Left renal pelvis (tissue), 4 donors: ENCODE measurements at places on chromosomes 11 and 22. TPM values are rescaled to one million over a fixed set of nuclear protein-coding genes. Genes with fewer than 3 reads are reported as not detected.

DNA sequence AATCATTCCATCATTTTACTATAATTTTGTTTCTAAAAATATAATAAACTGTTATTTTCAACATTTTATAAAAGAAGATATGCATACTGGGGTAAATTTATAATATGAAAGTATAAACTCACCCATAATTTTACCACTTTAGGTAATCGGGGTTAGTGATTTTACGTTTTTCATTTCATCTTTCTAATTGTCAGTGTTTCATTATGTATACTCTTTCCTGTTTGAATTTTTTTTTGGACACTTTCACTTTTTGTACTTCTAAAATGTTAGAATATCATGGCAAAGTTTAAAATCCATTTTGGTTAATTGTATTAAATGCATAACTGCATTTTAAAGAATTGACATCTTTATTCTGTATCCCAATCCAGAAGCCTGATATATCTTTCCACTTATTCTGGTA lies 115.8 kb downstream of the METTL15 start:
- DNase-seq, result no peak

DNA sequence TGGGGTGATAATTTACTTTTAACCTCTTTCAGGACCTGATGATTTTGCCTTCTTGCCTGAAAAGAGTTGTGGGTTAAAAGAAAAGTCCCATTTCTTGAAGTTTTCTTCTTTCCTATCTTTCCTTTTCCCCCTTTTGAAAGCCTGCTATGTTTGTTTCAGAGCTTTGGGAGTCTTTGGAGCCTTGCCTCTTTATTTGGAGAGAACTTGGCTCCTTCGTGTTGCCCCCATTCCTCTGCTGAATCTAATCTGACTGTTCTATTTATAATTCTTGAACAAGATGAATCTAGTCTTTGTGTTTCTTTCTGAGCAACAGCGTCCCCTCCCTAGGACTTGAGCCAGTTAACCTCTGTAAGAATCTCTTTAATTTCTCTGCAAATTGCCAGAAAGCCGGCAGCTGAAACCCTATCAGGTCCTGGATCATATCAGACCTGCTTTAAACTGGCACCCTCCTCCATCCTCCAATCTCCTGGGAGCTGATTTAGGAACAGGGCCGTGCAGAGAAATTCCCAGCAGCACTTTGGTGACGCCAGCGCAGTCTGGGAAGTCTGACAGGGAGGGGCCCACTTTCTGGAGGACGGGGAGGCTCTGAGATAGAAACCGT lies 289.1 kb upstream of the SORL1-AS1 start:
- DNase-seq, result no peak

GRCh38 chr11:64360448-64360921 lies 1.5 kb downstream of the RPS6KA4 start:
- DNase-seq, result no peak

DNA sequence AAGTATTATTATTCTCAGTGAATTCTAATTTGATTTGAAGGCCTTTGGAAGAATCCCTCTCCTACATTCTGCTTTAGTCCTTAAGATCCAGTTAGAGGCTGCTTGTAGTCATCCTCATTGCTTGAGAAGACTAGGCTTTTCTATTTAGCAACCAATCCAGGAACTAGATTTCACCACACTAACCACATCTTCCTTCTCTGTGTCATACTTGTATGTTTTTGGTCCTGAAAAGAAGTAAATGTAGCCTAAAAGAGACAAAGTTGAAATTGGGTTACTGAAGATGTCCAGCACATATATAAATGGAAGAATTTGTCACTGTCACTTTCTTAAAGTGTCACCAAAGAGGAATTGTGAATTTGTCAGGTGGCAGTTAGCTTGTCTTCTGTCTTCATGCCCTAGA lies 46.6 kb upstream of the MMP7 start:
- no peak for DNase-seq

DNA sequence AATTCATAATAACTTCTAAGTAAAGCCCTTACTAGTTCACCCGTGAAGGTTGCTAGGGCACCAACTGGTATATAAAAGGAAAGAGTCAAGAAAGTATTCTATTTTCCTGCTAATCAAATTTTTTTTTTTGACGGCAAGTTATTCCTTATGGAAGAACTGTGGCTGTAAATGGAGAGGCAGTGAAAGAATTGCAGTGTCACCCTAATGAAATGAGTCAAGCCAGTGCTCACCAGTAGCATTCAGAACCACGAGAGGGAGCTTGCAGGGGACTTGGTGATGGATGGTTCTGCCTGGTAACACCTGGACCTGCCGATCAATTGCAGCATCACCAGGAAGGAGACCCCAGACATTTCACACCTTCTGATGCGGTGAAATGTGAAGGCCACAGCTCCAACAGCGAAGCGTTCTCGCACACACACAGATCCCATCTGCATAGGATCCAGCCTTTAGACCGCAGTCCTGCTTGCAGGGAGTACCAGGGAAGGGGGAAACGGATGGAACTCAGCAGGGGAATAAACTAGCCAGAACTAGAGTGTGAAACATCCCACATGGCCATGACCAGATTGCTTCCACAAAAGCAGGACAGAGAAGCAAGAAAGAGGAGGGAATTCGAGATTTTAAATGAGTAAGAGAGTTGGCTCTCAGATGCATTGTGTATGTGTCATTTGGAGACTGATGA lies 326.2 kb downstream of the TBC1D22A start:
- no peak for DNase-seq

GRCh38 chr11:61961570-61962212 lies 5.7 kb downstream of the FTH1 start:
- no peak for DNase-seq

DNA sequence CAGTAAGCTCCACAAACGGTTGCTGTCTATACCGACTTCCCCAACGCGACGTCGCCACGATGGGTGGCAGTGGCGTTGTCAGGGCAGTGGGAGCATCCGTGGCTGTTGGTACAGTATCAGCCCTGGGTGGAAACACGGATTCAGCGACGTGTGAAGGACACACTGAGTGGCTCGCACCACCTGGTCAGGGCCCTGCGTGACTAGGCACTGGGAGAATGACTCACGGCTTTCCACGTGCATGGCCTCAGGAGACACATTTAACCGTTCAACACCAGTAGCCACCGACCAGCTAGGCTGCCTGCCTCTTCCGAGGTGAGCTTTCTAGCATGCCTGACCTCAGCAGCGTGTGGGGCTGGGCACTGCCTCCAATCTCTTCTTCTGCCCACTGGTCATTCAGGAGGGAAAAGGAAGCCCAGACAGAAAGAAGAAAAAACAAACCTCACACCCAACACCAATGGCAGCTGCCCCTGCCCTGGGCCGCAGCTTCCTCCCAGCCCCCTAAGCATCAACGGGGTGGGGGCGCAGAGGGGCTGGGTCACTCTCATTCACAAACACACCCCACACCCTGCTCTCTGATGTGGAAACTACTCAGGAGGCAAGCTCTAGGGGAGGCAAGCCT lies 59.0 kb downstream of the MYH9 start:
- DNase-seq, result no peak

DNA sequence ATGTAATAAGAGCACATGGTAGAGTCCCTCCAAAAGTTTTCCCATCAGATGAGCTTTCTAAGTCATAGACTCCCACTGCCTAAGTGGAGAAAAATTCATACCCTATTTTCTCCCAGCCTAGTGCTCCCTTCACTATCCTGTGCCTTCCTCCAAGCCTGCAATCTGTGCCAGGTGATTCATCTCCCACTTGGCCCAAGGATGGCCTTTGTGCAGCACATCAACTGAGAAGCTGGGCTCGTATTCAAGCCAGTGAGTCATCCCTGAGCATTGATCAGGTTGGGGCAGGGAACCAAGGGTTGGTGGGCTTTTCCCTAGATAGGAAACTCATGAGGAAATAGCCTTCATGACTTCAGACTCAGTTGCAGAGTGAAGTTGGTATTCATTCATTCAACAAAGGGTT lies 64.6 kb downstream of the PANX1 start:
- no peak for DNase-seq

DNA sequence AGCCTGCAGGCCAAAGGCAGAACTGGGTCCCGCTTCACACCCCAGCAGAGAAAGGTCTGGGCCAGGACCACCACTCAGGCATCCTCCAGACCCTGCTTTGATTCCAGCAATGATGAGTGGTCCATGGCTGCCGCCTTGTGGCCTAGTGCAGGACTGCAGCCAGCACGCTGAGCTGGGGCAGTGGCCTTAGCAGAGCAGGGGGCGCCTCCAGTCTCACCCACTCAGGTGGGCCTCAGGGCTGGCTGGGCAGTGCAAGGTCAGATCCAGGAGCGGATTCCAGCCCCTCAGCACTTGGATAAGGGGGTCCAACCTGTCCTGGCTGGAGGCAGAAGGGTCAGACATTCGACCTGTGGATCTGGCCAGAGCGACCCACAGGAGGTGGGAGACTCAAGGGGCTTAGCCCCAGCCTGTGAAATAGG lies 9.6 kb upstream of the PDE2A start:
- DNase-seq, result no peak

Gene FIBIN
- polyA plus RNA-seq, result 25.5 TPM

Gene RIBC2
- polyA plus RNA-seq, result 7.5 TPM
